ENCODE measurements at places on chromosomes 12 and 14.

- no peak for DNase-seq
Observed at GRCh38 chr14:28298156-28298555, 468.4 kb upstream of the FOXG1 start.

DNA sequence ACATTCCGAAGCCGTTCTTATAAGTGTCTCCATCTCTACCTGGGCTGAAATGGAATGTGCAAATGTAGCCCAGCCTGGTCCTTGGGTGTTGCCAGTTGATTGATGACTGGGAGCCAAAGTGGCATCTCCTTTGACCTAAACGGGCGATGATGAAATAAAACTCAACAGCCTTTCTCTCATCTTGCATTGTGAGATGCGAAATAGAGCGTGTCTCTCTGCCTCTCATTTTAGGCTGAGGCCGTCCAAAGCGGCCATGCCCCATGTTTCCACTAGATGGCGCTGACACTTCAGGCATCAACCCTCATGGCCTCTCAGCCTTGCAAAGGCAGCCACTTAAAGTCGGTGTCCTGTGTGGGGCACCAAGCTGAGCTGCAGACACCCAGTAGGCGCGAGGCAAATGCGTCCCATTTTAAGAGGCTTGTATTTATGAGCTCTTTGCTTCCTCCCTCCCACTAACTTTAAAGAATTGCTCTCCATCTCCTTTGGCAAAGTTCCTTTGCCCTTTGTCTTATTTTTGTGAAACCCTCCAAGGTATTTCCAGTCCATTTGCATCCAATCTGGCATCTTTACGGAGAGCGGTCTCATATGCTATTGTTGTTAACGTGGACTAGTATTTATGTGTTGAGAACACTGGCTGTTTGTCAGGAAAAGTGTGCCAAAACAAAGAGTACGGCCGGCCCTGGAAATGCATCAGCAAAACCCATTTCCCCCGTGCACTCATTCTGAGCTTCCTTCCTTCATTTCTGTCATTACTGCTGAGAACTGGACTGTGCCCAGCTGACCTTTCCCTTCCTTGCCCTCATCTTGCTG lies 25.0 kb downstream of the GPRC5A start:
- DNase-seq: peak; percentile 86

GRCh38 chr14:75175677-75176141 lies 703 bp downstream of the TMED10 start:
- DNase-seq: no peak

DNA sequence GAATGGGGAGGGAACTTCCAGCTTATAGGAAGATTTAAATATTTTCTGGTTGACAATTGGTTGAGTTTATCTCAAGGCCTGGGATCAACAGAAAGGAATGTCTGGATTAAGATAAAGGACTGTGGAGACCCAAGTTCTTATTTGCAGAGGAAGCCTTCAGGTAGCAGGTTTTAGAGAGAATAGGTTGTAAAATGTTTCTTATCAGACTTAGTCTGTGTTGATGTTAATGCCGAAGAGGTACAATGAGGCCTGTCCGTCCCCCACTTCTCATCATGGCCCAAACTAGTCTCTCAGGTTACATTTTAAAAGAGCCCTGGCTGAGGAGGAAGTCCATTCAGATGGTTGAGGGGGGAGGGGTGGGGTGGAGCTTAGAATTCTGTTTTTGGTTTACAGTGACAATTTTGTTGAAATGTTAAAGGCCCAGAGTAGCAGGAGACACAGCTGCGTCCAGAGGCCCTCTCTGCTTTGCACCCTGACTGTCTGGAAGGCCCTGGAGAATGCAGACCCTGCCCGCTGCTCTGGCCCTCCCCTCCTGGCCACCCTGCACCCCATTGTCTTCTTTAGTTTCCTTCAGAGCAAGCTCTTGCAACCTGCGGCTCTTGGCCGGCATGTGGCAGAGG lies 672.5 kb upstream of the TMEM132C start:
- DNase-seq: no peak

GRCh38 chr14:47490353-47490752 lies 185.1 kb downstream of the MDGA2 start:
- no peak for DNase-seq

DNA sequence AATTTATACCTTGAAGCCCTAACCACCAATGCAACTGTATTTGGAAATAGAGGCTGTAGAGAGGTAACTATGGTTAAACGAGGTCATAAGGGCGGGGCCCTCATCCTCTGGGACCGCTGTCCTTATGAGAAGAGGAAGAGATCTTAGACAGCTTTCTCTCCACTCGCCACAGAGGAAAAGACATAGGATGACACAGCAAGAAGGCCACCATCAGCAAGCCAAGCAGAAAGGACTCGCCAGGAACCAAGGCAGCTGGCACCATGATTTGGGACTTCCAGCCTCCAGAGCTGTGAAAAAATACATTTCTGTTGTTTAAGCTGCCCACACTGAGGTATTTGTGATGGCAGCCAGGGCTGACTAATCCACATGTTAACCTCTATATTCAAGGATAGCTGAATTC lies 30.4 kb upstream of the BCAT1 start:
- DNase-seq: no peak

DNA sequence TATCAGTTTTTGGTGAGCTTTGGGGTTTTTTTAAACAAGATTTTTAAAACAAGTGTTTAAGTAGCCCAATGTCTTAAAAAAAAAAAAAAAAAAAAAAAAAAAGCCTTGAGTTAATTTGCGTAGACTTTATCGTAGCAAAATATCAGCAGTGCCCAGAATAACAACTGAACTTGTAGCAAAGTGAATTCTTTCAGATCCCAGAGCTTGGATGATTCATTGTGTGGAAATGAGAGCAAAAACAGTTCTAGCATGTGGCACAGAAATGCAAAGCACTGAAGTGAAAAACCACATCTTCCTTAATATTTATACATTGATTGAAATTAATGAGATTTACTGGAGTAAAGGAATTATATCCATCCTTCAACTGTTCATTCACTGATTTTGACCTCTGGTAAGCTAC lies 258.1 kb downstream of the EGLN3 start:
- DNase-seq: no peak

- no peak for DNase-seq
Observed at GRCh38 chr12:16291032-16291431, 13.5 kb upstream of the SLC15A5 start.

- no peak for DNase-seq
Observed at GRCh38 chr12:49553512-49554088, 14.3 kb downstream of the MCRS1 start.

GRCh38 chr14:82244791-82245190 lies 711.1 kb upstream of the SEL1L start:
- DNase-seq: no peak

DNA sequence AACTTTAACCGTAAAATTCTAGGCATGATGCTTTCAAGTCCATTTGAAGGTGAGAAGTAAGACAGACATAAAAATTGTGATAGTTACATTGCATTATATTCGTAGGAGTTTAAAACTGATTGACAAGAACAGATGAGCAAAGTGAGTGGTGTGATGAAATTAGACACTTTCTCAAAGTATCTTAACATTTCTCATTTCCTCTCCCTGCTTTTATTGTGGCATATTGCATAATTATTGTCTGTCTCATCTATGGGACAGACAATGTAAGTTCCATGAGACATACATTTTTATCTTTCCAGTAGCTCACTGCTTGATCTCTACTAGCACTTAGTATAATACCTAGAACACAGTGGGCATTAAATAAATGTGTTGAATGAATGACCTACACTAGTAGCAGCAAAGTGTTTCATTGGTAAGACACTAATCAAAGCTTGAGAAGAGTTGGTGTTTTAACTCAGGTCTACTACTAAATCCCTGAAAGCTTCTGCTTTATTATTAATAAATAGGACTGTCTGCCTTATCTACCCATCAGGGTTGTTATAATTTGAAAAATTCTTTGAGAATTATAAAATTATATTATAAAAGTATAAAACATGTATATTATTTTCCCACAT lies 19.0 kb downstream of the A2M start:
- no peak for DNase-seq

- no peak for DNase-seq
Observed at GRCh38 chr12:26465419-26466097, 270.2 kb downstream of the SSPN start.

GRCh38 chr14:99274346-99275221 lies 2.6 kb upstream of the BCL11B start:
- peak; percentile 89 for DNase-seq

DNA sequence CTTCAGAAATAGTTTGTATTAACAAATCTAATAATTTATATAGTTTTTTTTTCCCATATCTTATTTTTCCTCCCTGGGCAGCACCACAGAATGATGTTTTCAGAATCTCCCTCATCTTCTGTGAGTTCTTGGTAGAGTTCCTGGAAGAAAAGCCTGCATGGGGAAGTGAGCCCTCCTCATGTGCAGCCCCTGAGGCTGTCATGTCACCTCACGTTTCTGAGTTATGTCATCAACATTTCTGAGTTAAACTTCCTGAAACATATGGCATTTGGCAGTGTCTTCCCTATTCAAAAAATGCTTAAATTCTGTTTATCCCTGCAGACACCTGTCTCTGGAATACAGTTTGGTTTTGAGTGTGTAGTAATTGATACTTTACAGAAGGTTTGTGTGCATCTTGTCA lies 979.0 kb downstream of the TMEM121 start:
- no peak for DNase-seq

DNA sequence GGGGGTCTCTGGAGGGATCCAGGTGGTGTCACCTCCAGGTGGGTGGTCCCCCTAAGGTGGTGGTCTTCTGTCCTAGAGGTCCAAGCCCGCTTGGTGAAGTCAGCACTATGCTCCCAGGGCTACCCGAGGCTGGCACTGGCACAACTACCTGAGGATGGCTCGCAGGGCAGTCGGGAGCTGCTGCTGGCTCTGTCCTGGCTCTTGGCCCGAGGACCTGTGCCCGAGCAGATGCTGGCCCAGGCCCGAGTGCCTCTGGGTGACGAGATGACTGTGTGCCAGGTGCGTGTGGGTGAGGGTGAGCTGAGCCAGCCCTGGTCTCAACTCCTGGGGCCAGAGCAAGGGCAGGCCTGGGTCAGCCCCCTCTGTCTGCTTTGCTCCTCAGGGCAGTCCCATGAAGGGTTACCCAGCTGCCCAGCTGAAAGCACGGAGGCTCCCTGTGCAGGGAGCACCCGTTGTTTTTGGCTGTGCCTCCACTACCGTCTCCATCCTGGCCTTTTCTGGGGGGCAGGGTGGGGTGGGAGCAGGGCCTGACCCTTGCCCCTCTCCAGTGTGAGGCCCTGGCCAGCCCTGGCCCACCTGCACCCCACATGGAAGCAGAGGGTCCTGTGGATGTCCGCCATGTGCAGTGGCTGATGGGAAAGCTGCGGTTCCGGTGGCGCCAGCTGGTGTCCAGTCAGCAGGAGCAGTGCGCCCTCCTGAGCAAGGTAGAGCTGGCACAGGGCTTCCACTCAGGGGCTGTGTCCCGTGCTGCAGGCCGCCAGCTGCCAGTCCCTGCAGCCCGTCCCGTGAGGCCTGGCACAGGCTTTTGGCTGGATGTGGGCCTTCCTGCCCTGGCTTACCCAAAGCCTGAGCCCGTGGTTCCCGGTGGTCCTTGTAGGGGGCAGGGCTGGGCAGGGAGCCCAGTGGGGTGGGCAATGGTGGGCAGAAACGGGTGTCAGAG lies 1.3 kb downstream of the TEDC1 start:
- peak; percentile 83 for DNase-seq

DNA sequence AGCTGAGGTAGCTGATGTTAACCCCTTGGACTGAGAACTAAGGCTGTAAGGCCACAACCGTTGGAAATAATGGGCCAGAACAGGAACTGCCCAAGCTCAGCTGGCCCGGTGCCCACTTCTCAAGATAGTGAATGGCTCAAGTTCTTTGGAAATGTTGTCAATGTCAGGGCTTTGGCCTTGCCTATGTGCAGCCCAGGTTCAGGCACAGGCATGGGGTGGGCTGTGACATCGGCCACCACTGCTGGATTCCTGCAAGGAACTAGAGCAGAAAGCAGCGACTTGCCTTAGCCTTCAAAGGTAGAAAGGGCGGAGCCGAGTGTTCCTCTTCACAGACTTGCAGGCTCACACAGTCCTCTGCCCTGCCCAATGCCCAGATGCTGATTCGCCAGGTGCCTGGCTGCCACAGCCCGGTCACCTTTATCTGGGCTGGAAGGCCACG lies 291.2 kb downstream of the ZFP36L1 start:
- DNase-seq: peak; percentile 40

DNA sequence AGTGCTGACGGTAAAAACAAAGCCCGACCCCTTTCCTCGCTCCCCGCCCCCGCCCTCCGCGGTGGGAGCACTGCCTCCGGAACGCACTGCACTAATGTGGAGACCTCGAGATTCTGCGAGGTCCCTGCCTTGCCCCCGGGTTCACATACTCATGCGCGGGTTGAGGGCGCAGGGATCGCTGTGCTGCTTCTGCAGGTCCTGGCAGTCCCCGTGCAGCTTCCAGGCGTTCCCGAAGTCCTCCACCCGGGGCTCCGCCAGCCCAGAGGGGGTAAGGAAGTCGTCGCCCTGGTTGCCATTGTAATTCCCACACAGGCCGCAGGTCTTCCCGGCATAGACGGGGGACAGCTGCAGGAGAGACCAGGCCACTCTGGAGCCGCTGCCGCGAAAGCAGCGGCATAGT lies 66.8 kb downstream of the VWF start:
- no peak for DNase-seq

DNA sequence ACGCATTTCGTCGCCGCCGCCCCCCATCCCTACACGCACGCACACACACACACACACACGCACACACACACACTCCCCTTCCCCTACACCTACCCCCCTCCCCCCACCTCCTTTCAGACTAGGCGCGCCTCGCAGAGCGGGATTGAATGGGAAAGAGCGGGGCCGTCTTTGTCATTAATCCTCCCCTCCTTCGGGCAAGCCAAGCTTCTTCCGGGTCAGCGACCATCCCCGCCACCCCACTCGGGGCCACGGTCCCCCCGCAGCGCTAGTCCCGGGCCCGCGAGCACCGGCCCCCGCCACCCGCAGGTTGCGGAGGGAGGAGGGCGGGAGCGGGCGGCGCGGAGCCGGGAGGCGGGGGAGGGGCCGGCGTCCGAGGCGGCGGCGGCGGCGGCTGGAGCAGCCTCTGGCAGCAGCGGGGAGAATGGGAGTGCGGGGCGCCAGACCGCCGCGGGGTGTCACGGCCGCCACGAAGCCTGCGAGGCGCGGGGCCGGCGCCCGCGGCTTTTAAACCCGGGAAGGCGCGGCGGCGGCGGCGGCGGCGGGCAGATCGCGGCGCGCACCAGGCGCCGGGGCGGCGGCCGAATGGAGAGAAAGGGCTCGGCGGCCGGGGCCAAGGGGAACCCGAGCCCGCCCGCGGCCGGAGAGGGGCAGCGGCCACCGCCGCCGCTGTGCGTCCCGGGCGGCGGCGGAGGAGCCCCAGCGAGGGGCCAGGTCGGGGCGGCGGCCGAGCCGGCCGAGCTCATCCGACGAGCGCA lies at the start of gene TTC9:
TTC9 (plus strand) TSS at position 369 of the 755 bp plus-strand sequence; CDS start at position 583, 214 bp downstream.
- DNase-seq: peak; percentile 25
